ENCODE measurements at places on chromosomes 2 and 18. TPM values are rescaled to one million over a fixed set of nuclear protein-coding genes. Genes with fewer than 3 reads are reported as not detected.

DNA sequence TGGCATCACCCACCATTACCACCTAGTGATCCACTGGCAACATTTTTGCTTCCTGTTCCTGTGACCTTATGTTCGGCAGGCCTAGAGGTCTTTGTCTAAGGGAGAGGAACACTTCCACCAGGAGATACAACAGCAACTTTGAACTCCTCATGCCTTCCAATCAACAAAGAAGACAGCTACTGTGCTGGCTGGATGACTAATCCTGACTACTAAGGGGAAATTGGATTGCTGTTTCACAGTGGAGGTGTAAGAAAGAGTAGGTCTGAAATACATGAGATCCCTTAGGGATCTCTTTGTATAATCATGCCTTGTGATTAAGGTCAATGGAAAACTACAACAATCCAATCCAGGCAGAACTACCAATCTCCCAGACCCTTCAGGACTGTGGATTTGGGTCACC lies 45.2 kb downstream of the EIF2AK3 start:
- DNase-seq: no peak

The CNPPD1 gene
- polyA plus RNA-seq: 71.2 TPM

DNA sequence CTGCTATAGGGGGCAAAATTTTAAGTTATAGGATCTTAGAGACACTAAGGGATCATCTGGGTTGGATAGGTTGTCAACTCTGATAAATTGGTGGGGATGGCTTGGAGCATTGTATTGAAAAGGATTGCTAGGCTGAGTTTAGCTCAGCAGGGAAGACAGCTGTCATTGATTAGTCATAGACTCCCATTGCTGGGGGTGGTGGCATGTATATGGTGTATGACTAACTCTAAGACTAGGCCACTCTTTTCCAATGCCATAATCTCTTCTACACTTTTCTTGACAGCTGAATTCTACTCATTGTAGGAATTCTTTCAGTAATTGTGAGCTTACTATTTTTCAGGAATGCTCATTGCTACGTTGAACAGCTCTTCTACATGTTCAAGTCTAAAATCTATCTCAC lies 81.3 kb upstream of the PELI1 start:
- no peak for DNase-seq

GRCh38 chr2:241860184-241861078 lies 1.7 kb upstream of the PDCD1 start:
- no peak for DNase-seq
